ENCODE measurements at places on chromosomes 7 and 10.

DNA sequence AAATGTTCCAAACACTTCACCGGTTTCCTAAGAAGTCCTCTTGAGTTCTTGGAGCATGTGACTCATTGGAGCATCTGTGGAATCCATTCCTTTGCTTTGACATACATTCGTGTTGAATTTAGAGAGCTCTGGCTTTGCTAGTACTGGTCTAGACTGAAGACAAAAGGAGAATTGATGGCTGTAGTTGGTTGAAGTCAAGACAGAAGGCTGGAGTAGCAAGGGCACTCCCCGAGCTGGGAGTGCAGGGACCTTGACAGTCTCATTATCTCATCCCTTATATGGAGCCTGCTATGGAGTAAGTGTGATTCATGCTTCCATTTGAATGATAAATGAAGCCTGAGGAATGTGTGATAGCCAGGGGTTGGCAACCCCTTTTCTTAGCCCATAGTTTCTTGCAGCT lies 1249.1 kb downstream of the TYW1 start:
- DNase-seq: no peak

DNA sequence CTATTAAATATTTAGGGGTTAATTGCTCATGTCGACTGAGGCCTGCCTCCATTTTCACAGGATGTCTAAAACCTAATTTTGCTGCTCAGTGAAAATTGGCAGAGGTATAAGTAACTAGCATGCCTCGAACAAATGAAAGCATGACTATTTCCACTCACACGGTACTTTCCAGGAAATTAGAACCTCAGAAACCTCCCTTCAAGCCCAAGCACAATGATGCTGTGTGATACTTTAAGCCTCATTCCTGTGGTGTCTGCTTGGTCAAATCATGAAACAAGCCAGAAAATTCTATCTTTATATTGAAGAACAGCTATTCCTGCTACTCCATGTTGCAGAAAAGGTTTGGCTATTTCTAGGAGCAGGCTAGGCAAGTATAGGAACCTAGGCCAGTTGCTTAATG lies 203.0 kb downstream of the SORCS3 start:
- DNase-seq: no peak

DNA sequence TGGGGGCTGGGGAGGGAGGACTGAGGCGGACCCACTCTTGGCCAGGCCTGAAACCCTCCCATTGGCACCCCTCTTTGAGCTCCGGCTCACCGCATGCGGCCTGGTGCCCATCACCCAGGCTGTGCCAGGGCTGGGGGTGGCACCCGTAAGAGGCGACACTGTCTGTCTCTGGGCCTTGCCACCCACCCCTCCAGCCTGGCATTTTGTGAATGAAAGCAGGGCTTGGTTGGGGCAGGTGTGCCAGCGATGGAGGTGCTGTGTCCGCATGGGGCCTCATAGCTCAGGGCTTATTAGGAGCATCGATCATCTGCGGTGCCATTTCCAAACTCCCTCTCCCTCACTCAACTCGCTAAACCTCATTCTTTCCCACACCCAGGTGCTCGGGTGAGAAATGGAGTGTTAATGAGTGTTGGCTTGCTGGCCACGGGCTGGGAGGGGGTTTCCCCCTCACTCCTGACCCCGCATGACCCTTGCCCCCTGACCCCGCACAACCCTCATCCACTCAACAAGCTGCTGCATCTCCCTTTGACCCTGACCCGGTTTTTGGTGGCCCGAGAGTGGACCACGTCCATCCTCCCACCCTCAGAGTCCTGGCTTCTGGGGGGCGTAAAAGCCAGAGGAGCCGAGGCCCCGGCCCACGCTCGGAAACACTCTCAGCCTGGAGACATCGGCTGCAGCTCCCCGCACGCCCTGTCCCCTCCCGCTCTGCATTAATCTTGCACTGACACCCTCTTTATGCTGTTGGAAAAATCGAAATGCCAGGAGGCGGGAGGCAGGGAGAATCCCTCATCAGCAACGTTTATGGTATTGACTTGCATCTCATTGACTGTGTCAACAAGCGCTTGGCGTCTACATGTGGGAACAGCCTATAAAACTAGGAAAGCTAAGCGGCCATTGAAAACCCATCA lies 161.2 kb downstream of the DNAJB6 start:
- DNase-seq: no peak

- no peak for DNase-seq
Measured at GRCh38 chr7:143456992-143457793, 13.9 kb downstream of the TAS2R60 start.

DNA sequence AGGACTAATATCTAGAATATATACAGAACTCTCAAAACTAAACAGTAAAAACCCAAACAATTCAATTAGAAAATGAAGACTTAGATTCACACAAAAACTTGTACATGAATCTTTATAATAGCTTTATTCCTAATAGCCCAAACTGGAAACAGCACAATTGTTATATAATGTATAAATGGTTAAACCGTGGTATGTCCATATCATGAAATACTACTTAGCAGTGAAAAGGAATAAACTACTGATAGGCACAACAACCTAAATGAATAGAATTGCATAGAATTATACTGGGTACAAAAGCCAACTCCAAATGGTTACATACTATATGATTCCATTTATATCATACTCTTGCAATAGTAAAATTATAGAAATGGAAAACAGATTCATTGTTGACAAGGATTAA lies 21.0 kb upstream of the FAM241B start:
- DNase-seq: no peak

DNA sequence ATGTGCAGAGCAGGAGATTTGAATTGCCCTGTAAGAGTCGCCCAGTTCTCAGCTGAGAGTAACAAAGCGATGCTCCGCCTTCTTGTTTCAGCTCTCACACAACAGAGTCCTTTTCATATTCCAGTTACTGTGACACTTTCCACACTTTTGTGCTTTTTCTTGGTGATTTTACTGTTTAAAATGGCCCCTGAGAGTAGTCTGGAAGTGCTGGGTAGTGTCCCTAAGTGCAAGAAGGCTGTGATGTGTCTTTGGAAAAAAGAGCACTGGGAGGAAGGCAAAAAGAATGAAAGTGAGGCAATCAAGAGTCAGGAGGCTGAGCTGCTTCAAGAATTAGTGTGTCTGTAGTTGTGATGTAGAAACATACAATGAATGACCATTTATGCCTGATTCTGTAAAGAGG lies 201.2 kb upstream of the SEMA3E start:
- no peak for DNase-seq

- DNase-seq: no peak
Measured at GRCh38 chr10:125514206-125515162, 168.5 kb downstream of the TEX36 start.

DNA sequence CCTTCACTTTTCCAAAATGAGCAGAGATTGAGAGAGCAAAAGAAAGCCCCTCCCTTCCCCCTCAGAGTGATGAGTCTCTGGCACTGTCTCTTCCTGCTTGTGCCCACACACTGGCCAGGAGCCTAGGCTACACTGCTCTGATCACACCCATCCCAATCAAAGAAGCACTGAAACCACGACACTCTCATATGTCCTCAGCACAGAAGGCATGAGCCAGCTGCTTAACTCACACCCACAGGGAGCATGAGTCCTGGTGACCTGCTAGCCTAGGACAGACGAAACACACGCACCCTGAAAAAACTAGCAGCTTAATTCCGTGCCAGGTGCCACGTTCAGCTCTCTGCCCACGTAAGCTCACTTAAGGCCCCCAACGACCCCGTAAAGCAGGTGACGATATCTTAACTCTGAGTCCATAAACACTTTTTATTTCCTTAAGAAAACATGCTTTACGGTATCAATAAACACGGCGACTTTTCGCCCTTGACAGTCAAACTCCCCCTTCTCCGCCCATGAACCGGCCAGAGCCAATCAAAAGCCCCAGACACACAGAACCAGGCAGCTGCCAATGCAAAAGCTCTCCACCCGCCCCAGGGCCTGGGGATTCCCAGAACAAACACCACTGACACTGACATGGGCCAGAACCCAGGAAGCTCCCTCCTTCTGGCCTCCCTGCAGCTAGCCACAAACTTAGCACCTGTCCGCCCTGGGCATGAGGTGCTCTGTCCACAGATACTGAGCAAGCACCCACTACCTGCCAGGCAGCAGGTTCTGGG lies 69.0 kb downstream of the TNRC18 start:
- no peak for DNase-seq
